ENCODE measurements at places on chromosomes 4 and X.

DNA sequence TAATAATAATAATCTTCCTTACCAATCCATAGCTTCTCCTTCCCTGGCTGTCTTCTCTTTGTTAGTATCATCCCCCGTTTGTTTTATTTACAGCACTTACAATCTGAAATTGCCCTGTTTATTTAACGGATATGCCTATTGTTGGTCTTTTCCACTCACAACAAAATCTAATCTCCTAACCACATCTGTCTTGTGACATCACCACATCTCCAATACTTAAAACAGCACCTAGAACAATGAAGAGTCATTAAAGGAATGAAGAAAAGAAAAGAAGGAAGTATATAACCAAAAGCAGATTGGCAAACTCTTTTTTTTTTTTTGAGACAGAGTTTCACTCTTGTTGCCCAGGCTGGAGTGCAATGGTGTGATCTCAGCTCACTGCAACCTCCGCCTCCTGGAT, 38.7 kb upstream of the JADE1 start:
- no peak for DNase-seq

DNA sequence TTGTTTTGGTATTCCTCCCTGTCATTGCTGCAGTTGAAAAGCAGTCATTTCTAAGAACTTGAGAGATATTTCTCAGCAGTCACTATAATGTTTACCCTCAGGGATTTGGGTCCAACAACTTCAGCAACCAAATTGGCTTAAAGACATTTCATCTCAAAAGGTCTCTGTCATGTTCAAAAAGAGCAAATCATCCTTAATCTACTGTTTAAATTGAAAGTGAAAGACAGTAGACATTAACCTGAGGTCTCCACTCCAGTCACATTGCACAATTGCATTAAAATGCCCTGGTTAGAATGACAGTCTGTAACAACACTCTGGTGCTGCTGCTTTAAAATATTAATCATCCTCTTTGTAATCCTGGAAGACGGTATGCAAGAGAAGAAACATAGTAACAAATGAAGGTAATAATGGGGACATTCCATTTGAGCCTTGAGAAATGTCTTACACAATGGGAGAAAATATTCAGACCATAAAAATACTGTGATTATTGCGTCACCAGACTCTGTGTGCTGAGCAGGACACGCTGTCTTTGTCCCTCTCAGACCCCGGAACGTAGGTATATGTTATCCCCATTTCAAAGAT, 90.2 kb upstream of the UNC5C start:
- DNase-seq: no peak

- DNase-seq: no peak
Observed at GRCh38 chr4:34181891-34182290, 2062.4 kb downstream of the ARAP2 start.

GRCh38 chrX:151974336-151975227, at the start of gene GABRE:
GABRE (minus strand) TSS chrX:151974676; CDS start chrX:151974625, 51 bp downstream.
- no peak for DNase-seq

DNA sequence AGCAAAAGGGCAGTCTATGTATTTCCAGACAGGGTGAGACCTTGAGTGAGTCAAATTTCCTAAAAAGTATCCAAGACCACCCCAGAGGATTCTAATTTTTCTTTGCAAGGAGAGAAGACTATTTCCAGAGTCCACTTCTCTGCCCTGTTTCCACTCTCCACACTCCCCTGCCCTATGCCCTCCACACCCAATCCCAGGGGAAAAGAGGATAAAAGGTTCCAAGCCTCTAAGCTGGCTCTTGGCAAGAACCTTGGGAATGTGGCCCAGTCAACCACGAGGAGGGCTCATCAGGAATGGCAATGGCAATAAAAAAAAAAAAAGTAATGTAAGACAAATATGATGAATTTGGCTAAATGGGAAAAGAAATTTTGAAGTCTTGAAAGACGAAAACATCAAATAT, 65.9 kb downstream of the SRPX start:
- DNase-seq: no peak

GRCh38 chr4:73573794-73574528, 46.3 kb downstream of the RASSF6 start:
- DNase-seq: no peak

GRCh38 chrX:68261060-68261672, 172.1 kb downstream of the OPHN1 start:
- no peak for DNase-seq

GRCh38 chrX:31266203-31267076, 194.6 kb upstream of the FTHL17 start:
- DNase-seq: no peak

DNA sequence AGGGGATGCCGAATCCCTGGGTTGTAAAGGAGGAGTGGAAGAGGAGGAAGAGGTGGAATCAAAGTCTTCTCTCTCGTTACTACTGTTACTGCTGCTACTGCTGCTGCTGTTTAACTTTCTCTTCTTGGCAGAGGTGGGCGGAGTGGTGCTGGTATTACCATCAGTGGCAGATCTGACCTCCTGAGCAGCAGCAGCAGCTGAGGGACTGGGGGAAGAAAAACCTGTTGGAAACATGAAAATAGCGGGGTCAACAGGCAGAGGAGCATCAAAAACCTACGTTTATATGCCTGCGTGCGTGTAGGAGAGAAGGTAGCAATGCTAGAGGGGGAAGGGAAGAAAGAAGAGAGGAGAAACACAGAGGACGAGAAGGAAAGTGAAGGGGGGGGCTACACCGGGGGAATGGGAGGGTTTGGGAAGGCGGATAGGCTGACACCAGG, 339 bp downstream of the CUL4B start:
- DNase-seq: peak; percentile 2

DNA sequence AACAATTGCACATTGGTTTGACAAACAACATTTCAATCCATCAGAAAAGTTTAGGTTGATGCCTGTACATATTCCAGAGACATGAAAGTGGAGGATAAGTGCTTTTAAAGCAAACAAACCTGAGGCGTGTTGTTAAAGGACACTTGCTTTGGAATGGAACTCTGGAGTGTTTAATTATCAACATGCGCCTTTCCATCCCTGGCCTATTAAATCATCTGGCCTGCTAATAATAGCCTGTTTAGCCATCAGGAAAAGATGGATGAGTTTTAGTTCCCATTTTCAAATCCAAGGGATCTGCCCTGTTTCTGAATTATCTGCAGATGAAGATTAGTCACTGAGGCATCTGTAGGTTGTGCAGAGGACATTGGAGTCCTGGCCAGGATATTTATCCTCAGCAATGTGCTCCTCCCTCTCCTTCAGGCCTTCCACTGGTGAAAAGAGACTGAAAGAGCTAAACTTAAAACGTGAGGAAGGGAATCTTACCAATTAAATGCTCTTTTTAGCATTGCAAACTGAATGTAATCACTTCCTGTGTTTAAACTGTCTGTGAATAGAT, 388.9 kb downstream of the PPARGC1A start:
- no peak for DNase-seq

DNA sequence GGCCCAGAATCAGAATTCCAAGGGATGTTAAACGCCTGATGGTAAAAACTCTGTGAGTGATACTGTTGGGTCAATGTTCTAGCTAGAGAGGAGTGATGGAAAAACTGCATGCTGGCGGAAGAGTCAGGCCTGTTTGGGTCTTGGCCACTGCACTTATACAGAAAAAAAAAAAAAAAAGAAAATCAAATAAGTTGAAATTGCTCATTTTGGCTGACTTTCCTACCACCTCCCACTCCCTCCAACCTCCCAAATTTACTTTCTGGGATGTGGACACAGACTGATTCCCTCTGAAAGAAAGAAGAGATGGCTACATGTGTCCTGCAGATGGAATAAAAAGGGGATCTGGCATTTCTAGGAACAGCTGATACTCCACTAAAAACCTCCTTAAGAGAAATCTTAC, 234.1 kb upstream of the GIMD1 start:
- DNase-seq: no peak

DNA sequence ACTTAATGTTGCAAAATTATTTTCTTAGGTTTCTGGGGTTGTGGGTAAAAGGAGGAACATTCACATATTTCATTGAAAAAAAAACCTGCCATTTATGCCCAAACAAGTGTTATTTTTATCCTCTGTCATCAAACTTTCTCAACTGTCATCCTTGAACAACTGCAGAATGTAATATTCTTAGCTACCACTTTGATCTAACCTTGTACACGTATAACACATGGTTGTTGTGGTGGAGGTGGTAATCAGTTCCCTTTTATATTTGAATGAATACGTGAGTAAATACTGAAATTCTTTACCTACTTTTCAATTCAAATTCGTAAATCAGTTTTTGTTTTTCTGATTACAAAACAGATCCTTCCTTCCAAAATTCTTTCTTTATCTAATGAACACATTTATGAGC, 3.8 kb upstream of the AMMECR1 start:
- DNase-seq: no peak

GRCh38 chr4:76691807-76692582, 205.9 kb downstream of the SOWAHB start:
- DNase-seq: no peak

DNA sequence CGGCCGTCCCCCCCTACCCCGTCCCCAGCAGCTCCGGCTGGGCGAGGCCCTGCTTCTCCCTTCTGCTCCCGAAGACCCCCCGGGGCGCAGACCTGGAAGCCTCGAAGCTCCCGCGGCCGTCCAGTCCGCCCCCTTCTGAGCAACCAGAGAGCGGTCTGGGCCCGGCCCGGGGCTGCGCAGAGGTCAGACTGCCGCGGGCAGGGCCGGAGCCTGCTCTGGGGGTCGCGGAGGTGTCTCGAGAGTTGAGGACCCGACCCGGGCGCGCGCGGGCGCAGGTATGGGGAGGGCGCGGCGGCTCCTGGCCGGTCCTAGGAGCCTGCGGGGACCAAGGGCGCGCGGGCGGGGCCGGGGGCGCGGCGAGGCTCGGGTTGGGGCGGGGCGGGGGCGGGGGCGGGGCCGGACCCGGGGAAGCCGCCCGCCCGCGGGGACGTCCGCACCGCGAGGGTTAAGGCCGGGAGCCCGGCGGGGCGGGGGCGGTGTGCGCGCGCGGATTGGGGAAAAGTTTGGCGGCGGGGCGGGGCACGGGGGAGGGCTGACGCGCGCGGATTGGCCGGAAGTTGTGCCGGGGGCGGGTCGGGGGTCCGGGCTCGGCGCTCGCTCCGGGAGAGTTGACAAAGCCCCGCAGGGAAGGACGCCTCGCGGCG, at the start of gene FGFRL1:
Gene FGFRL1, plus strand, starts transcription at position 605 of the 644 bp plus-strand sequence. CDS start 860 bp downstream, outside the sequence.
- DNase-seq: peak; percentile 83

Measured in activated CD4-positive, CD25-positive, alpha-beta regulatory T cell treated with anti-CD3 and anti-CD28 coated beads, Interleukin-2, amount 50 U/mL, for 16 hours (primary cell).